Naive B cell (primary cell): ENCODE measurements at places on chromosomes 3 and 15.

GRCh38 chr3:24520101-24520495 lies 25.4 kb upstream of the THRB start:
- no peak for DNase-seq

DNA sequence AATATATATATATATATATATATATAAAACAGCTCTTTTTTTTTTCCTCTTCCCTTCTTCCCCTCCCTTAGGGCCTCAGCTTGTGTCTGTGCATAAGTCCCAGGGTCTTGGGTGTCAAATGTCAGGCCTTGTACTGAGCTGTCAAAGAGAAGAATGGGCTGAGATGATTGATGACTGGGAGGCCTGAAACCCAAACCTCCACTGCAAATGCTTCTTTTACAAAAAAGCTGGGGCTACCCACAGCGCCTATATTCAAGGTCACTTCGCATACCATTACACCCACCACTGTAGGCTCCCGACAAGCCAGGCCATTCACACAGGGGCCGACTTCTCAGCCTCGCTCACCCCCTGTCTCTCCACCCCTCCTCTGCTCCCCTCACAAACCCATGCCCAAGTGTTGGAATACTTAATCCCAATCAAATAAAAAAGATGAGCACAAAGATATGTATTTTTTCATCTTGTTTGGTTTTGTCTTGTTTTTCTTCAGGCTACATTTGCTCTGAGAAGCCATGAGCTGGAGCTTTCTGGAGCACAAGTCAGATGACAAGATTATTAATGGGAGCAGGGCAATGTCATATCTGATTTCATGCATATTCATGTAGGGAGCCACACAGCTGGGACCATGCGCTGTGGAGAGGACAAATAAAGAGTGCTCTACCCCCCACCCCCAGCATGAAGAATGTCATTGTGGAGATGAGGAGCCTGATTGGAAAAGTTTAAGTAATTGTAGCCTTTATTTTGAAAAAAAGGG lies 614.4 kb upstream of the NR2F2 start:
- DNase-seq: no peak

- DNase-seq: peak; percentile 14
These were observed 3.8 kb upstream of the ACAD9 start for GRCh38 chr3:128875556-128876120.

DNA sequence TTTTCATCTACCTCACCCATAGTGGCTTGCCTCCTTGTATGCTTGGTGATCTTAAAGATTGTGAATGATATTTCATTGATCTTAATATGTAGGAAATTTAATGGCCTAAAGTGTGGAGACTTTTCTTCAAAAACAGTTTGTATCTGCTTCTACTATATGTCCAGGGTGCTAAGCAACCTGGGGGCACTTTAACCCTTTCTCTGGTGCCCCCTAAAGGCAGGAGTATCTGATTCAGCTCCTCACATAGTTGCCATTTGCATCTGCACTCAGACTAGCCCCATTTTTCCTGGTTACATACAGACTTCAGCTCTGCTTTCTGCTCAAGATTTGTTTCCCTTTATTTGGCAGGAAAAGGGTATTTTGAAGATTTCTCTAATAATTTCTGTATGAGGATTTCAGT lies 5.2 kb upstream of the PFN2 start:
- DNase-seq: no peak

- no peak for DNase-seq
These were observed 70.4 kb downstream of the RGMA start for GRCh38 chr15:93018574-93018973.

- no peak for DNase-seq
These were observed 13.5 kb upstream of the ACSBG1 start for GRCh38 chr15:78247911-78248310.

GRCh38 chr3:112010636-112011035 lies 11.9 kb downstream of the TAGLN3 start:
- DNase-seq: no peak

GRCh38 chr15:59140422-59141226 lies 35.7 kb downstream of the CCNB2 start:
- DNase-seq: no peak

GRCh38 chr3:86934851-86935250 lies 56.1 kb downstream of the VGLL3 start:
- no peak for DNase-seq

DNA sequence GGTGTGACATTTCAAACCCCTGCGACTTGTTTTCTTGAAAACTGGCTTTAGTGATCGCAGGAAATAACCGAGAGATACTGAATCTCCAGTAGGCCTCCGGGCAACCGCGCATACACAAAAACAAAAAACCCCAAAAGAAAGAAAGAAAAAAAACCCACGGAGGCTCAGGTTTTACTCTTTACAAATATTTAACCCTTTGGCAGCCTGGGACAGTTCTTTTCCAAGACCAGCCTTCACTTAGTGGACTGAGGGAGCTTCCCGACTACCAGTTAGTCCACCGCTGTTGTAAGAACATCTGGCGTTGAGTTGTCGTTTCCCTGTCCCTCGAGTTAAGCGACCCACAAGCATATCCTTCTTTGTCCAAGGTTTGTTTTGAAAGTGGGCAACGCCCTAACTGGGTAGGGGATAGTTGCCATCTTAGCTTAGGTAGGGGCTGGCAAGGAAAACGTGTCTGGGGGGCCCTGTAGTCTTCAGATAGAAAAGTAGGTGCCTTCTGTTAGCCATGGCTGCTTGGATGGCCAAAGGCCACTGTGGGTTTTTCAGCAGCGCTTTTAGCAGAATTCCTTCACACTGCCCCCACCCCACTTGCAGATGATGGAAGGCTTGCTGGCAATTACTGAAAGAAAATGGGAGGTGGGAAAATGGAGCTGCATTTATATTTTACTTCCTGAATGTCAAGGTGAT lies 6.9 kb downstream of the ISL2 start:
- no peak for DNase-seq
